Calu3 (cell line): ENCODE measurements at places on chromosomes 5 and 9. TPM values are rescaled to one million over a fixed set of nuclear protein-coding genes. Genes with fewer than 3 reads are reported as not detected.

DNA sequence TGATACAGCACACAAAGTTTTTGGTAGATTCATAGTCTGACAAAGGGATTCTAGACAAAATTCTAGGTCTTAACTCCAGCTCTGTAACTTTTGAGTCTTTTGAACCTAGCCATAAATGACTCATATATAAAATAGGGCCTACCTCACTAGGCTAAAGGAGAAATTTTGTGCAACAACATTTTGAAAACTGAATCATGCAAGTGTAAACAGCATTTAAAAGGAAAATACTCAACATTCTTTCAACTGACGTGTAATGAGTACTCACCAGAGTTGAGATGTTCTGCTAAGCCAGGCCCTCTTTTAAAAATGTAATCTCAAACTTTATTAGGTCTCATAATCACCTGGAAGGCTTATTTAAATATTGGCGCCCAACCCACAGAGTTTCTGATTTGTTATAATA, 113.2 kb downstream of the STK32A start:
- no peak for DNase-seq

DNA sequence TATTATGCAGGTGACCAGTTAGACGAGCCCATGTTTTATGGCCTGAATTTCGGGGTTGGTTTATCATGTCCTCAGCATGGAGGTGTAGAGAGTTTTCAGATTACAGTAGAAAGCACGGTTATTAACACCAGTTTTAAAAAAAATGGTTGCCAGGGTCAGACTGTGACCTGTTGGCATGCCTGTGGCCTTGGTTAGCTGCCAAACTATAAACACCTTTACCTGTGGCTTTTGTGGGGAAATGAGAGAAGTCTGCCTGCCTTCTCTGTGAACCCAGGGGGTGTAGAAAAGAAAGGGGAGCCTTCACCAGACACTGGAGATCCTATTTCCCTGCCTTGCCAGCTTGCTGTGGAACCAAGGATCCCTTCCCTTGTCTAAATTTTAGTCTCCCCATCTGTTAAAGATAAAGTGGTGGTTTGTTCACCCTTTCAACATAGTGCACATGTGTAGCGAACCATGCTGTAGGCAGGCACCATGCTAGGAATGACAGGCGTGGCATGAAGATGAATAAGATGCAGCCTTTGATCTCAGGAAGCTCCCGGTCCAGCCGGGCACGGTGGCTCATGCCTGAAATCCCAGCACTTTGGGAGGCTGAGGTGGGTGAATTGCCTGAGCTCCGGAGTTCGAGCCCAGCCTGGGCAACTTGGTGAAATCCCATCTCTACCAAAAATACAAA, 6.1 kb upstream of the PHF19 start:
- DNase-seq, result peak; percentile 37

GRCh38 chr9:128097543-128098296, 29.7 kb downstream of the SLC25A25 start:
- DNase-seq, result no peak

SIT1 gene
- not detected in 2 replicates for total RNA-seq

- DNase-seq, result no peak
These were observed 41.1 kb downstream of the NSUN2 start for GRCh38 chr5:6591671-6592288.

GRCh38 chr9:35609001-35609819, 4.1 kb downstream of the TESK1 start:
- DNase-seq, result no peak

- DNase-seq, result no peak
These were observed 507.3 kb downstream of the CTNND2 start for GRCh38 chr5:11396917-11397316.

- DNase-seq, result no peak
These were observed 22.7 kb upstream of the FSTL4 start for GRCh38 chr5:133635051-133635450.

- no peak for DNase-seq
These were observed 1138.9 kb upstream of the WWC1 start for GRCh38 chr5:167152561-167152960.

- DNase-seq, result no peak
These were observed 209.3 kb downstream of the PALM2AKAP2 start for GRCh38 chr9:109989296-109989695.

- no peak for DNase-seq
These were observed 171.9 kb downstream of the ZNF462 start for GRCh38 chr9:107034831-107035230.

DNA sequence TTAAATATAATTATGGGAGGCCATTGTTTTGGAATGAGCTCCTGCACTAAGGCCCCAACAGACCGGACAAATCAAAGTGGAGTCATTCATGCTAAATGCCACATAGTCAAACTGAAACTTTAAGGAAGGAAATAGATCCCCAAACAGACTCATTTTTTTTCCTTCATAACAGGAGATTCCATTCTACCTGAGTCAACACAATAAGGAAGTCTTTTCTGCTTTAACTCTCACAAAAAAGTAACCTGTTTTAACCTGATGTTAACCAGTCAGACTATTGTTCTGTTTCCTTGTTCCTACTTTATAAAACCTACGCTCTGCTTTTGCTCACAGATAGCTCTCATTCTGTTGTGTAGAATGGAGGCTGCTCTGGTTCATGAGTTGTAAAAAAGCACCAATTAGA, 234.9 kb downstream of the YTHDC2 start:
- DNase-seq, result no peak

ANGPTL2 gene
- not detected in 2 replicates for total RNA-seq

SLC36A2 gene
- not detected in 2 replicates for total RNA-seq

FAM221B gene
- not detected in 2 replicates for total RNA-seq

CDH10 gene
- total RNA-seq, result not detected in 2 replicates

DNA sequence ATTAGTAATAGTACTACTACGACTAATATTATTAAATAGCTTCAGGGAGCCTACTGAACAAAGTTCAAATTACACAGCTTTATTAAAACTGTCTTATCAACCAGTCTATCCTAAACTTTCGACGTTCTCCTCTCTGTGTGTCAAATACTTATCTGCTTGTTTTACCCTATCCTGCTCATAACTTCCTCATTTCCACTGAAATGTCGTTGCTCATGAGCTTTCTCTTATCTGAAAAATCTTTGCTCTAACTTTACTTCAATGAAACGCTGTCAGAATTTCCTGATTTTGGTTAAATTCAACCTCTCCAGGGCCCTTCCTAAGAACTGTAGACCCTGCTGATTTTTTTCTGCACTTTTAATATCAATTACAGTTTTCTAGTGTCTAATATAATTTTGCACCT, 1431.0 kb upstream of the WWC1 start:
- DNase-seq, result no peak

DNA sequence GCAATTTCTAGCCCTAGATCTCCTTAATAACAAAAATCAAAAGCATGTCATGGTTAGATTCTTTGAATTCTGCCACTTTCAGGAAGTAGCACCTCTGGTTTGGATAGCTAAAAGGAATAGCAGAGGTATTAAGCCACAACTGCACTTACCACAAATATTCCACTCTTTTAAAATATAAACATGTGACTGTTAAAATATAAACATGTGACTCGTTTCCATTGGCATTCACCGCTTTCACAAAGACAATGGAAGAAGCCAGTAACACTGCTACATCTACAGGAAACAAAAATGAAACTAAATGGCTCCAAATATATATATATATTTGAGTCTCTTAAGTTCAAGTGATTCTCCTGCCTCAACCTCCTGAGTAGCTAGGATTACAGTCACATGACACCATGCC, 222.9 kb downstream of the ARL15 start:
- DNase-seq, result no peak

DNA sequence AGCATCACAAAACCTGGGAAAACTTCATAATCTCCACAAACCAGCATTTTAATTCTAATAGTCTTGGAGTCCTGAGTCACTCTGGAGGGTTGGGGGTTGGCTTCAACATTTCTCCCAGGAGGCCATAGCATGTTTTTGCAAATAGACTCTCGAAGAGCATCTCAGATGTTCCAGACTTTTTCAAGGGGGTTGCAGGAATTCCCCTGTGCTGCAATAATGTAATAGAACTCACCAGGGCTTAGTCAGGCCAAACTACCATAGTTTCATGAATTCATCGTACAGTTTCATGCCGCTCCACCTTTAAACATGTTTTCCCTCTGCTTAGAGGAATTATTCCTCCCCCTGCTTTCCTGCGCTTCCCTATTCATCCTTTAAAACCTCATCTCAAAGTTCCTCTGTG, 499.5 kb upstream of the KLF4 start:
- no peak for DNase-seq

- DNase-seq, result no peak
These were observed 48.5 kb downstream of the ADAMTS19 start for GRCh38 chr5:129508606-129509005.

DNA sequence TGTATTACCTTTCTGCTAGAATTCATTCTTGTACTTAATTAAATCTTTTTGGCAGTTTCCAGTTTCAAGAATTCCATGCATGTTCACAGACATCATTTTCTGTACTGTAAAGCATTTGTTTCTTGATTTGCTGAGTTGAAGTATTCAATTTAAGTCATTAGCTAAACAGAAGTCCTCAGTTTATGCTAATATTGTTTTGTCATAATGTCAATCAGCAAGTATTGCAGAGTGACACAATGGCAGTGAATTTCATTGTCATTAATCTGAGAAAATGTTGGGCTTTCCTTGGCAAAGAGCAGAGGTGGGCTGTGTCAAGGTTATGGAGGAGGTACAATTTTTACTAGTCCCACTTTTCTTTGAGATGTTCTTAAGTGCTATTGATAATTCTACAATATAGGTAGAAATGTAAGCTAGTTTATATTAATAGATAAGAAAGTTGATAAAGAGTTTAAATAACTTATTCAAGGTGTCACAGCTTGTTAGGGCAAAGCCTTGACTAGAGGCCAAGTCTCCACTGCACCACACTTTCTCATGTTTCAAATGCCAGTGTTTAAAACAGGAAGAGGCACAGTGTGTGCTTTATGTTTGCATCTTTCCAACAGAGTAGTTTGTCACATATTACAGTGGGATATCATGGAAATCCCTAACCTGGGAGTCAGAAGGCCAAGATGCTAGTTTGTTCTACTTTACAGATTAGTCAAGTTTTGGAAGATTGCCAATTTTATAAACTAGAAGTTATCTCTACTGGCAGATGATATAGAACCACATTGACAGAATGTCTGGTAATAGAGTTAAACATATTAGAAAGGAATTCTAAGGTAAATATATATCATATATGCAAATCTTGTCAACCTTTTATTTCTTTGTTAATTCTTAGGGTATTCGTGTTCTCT, 56.3 kb downstream of the SLF1 start:
- no peak for DNase-seq

GRCh38 chr5:110681953-110682352, 44.5 kb downstream of the TMEM232 start:
- DNase-seq, result no peak

- no peak for DNase-seq
These were observed 23.7 kb downstream of the VAV2 start for GRCh38 chr9:133968428-133968827.

GRCh38 chr5:95960667-95961616, 709 bp downstream of the ELL2 start:
- peak; percentile 96 for DNase-seq

RGS7BP gene
- not detected in 2 replicates for total RNA-seq

IFNE gene
- 8.3 and 8.4 TPM in 2 replicates for total RNA-seq

- DNase-seq, result no peak
These were observed 782.2 kb upstream of the RGMB start for GRCh38 chr5:97991236-97991635.

CA9 gene
- 0.64 and 0.76 TPM in 2 replicates for total RNA-seq

SLCO6A1 gene
- total RNA-seq, result not detected in 2 replicates

CSF2 gene
- total RNA-seq, result 0.80 TPM in 1 of 2 replicates, not detected in the other

LCN6 gene
- not detected in 2 replicates for total RNA-seq

DNA sequence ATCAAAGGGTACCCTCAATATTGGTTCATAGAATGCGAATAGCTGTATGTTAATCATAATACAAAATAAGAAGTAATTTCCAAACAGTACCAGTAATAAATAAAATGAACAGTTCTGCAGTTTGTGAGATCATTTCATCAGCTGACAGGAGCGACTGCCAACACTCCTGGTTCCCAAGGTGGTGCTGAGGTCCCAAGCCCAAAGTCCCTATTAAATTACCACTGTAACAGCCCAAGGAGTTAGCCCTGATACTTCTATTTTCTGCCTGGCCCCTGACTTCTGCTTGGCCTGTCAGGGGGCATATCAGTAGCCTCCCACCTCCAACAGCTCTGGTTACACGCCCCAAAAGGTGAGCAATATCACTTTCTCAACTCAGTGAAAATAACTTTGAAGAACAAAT, 47.1 kb downstream of the ANKH start:
- DNase-seq, result no peak

DNA sequence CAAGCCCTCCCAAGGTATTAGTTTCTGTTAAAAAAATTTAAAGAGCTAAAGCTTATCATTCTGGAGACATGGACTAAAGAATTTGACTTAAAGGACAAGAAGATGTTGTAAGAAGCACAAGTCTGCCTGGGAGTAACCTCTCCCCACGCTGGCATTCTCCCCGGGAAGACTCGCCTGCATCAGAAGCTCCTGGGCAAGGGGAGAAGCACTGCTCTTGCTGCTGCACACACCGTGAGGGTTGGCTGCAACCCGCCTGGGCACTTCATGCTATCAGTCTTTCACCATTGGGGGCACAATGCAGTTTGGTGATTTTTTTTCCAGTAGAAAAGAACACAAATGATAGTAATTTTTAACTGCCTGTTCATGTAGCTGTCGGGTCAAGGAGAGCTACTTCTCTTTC, 192.5 kb upstream of the PANK3 start:
- no peak for DNase-seq

- DNase-seq, result no peak
These were observed 94.8 kb downstream of the ERCC6L2 start for GRCh38 chr9:95970317-95970716.

DNA sequence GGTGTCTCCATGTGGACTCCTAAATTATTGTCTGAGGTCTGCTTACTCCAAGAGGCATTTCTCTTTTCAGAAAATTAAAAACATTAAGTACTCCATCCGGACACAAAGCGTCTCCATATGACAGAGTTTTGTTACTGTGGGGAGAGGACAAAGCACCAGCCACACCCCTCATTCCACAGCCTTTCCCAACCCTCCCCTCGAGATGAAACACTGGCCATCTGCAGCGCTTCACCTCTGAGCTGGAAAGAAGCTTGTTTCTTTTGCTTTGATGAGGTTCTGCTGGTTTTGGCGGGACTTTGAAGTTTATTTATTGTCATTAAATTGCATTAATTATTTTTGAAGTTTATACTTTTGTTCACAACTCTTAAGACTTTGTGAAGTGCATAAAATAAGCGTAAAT, 27.6 kb upstream of the NKD2 start:
- DNase-seq, result no peak

- DNase-seq, result no peak
These were observed 31.6 kb downstream of the ADAM19 start for GRCh38 chr5:157543825-157544622.
